ENCODE measurements at places on chromosomes 16 and 17.
A peak's percentile ranks its signal among the peaks of the same experiment; 100 is the strongest.

- no peak for DNase-seq
Measured at GRCh38 chr16:26816885-26817571, 249.7 kb upstream of the C16orf82 start.

DNA sequence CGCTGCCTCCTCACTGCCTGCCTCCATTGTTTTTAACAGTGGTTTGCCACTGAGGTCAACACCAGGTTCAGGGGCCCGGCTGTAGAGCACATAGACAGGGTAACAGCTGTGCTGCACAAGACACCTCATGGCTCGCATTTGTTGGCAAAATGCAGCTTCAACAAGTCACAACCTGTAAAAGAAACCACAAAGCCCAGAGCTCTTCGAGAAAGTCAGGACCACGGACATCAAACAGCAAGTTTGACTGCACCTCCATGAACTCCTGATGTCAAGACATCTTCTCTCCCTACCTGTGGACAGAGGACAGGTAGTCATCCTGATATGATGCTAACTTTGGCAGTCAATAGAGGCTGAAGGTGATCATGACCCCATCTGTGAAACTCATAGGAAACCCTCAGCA lies 142.4 kb upstream of the SOX9 start:
- no peak for DNase-seq

GRCh38 chr17:54992797-54993639 lies 24.5 kb downstream of the STXBP4 start:
- DNase-seq, result no peak

DNA sequence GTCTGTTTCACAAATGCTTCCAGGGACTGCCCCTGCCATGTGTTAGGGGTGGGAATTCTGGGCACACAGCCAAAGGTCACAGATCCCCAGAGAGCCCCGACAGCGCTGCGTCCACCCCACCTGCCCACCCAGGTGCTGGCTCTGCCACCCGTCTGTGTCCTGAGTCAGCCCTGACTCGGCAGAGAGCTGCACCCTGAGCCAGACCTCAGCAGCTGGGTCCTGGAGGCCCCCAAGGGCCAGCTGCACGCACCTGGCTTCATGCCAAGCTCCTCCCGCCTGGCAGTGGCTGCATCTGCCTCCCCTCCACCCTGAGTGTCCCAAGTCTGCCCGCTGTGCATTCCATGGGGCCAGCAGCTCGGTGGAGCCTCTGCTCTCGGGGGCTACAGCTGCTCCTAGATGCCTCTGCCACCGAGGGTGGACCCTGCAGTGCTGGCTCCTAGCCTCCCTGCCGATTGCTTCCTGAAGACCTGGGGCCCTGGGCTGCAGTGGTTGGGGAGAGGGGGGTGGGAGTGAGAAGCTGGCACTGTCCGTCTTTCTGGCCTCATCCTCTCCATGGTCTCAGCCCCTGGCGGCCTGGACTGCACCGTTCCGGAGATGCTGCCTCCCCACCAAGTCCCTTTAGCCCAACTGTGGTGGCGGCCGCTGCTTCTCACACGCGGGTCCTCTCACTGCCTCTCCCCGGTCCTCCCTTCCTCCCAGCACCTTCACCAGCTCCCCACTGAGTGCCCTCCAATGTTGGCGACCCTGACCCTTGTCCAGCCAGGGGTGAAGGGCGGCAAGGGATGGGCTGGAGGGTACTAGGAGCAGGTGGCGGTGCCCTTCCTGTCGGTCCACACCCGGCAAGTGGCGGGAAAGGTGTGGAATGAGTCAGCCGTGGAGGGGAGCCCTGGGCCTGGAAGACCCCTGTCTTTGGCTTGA lies 3.0 kb downstream of the SECTM1 start:
- DNase-seq, result no peak

DNA sequence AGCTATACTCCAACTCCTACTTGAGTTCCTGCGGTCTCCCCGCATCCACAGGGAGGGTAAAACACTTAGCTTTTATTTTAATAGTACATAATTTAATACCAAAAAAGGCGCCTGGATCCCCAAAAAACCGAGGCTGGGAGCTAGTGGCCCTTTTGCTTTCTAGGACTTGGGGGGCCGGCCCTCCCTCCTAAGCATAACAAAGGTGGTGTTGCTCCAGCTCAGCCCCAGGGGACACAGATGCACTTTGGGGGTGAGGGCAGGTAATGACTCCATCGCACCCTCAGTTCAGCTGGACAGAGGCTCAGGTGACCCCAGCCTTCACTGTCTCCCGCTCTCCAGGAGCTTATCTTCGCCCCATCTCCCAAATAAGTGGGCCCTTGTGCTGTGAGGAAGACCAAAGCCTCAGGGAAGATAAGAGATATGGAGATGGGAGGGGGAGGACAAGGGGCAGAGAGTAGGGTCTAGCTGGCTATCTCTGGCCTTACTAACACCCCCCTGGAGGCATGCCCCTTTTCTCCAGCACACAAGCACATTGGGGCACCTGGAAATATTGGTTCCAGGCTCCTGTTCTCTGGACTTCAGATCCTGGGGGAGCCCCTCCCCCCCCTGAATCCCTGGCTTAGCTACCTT lies 2.8 kb upstream of the NHERF1 start:
- no peak for DNase-seq

- no peak for DNase-seq
Measured at GRCh38 chr17:58268774-58269556, 11.8 kb downstream of the MPO start.

- no peak for DNase-seq
Measured at GRCh38 chr17:31609996-31610910, 218.8 kb downstream of the RAB11FIP4 start.

DNA sequence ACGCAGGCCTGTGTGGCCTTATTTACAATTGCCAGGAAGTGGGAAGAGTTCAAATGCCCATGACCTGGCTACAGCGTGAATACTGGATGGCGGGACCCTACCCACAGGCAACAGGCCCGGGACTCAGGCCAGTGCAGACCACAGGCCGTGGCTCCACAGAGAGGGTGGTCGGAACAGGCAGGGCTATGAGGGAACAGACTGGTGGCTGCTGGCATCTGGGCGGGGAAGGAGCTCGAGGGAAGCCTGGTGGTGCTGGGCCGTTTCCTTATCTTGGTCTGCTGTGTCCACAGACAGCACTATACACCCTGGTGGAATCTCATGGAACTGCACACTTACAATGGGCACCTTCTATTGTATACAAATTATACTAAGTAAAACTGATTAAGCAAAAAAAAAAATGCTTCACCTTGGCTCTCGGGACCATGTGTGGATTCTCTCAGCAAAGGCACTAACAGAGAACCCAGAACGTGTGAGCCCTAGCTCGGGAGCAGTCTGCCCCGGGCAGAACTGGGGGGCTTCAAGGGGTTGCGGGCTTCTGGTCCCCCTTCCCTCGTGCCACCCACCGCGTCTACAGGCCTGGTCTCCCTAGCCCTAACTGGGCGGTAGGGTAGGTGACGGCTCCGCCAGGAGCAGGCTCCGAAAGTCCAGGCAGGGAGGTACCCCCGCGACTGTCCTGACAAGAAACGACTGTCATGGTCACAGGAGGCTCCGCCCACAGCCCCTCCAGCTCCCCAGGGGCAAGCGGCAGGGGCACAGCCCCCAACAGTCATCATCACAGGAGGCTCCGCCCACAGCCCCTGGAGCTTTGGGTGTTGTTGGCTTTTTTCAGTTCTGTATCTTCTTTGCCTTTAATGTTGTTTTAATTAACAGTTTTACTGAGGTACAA lies 21.8 kb downstream of the CEP131 start:
- peak; percentile 33 for DNase-seq

DNA sequence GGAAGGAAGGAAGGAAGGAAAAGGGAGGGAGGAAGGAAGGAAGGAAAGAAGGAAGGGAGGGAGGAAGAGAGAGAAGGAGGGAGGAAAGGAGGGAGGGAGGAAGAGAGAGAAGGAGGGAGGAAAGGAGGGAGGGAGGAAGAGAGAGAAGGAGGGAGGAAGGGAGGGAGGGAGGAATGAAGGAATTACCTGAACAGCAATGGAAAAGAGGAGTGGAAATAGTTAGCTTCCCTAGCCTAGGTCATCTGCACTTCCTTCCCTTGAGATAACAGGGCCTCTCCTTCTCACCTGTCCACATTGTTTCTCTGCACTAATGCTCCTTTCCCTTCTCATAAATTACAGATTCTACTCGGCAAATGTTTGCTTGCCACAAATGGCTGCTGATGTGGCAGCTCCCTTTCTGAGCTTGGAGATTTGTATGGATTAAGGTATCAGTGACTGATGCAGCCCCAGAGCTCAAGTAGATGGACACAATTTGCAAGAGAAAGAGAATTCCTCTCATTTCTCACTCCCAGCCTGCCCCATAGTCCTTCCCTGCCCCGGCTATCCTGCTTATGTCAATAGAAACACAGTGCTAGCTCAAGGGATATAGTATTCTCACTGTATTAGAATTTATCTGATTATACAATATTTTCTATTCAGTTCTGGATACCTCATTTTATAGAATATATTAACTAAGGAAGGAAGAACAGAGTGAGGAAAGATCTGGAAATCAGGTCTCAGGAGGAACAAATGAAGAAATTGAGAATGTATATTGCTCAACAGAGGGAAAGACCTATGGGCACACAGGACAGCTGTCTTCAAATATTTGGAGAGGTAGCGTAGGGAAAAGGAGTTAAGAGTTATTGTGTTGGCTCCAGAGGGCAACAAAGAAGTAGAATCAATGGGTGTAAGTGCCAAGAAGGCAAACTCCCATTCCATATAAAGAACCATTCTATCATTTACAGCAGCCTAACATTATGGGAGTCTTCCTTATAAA lies 14.6 kb downstream of the HOXB1 start:
- DNase-seq, result no peak

DNA sequence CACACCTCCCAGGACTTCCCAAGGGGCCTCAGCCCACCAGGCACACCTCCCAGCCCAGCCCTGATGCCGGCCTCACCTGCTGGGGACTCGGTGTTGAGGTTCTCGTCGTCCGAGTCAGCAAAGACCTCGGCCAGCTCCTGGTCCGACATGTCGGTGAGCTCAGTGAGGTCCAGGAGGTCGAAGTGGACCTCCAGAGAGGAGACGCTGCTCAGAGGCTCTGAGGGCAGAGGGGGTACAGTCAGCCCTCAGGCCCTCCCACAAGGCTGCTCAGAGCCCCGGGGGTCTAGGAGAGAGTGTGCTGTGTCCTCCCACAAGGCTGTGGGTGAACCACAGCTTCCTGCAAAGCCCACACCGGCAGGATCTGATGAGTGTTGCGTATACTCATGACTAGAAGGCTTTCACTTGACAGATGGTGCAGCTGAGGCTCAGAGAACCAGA lies 10.5 kb downstream of the DBNDD1 start:
- no peak for DNase-seq

GRCh38 chr16:31298958-31299357 lies 39.2 kb downstream of the ITGAM start:
- no peak for DNase-seq

- DNase-seq, result no peak
Measured at GRCh38 chr16:10877472-10877946, 507 bp downstream of the CIITA start.
